ENCODE measurements at places on chromosomes 2 and 18.
A peak's percentile ranks its signal among the peaks of the same experiment; 100 is the strongest.

DNA sequence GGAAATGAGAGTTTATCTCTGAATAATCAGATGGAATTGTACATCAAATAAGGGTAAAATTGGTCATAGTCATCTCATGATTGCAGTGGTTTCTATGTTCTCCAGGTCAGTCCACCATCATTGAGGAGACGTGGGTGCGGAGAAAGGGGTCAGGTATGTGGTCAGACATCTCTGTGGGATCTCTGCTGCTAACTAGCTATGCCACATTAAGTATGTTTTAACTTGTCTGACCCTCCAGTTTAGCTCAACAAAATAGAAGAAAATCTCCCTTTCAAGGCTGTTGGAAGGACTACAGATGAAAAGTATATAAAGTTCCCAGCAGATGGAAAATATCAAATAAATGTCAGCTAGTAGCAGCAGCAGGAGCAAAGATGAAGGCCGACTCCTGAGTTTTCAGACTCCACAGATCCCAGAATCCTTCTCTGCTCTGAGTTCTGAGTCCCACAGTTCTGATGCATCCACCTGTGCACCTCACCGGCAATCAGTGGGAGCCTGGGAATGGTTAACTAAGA, 106.6 kb upstream of the CYP1B1 start:
- no peak for DNase-seq

DNA sequence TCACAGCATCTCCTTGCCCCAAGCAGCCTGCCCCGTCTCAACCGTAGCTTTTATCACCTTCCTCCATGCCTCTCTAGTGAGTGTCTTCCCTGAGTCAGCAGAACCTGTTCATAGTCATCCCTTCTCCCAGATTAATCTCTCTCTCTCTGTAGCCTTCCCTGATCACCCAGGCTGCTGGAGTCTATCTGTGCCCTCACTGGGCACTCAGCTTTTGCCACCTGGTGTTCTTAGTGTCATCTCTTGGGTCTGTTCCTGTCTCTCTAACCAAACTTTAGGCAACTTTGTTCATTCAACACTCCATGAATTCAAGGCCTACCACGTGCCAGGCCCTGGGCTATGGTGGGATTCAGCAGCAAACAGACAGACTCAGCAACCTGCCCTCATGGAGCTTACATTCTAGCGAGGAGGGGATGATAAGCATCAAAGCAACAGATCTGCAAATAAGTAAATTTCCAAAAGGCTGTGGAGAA, 159.1 kb downstream of the SMAD7 start:
- no peak for DNase-seq

DNA sequence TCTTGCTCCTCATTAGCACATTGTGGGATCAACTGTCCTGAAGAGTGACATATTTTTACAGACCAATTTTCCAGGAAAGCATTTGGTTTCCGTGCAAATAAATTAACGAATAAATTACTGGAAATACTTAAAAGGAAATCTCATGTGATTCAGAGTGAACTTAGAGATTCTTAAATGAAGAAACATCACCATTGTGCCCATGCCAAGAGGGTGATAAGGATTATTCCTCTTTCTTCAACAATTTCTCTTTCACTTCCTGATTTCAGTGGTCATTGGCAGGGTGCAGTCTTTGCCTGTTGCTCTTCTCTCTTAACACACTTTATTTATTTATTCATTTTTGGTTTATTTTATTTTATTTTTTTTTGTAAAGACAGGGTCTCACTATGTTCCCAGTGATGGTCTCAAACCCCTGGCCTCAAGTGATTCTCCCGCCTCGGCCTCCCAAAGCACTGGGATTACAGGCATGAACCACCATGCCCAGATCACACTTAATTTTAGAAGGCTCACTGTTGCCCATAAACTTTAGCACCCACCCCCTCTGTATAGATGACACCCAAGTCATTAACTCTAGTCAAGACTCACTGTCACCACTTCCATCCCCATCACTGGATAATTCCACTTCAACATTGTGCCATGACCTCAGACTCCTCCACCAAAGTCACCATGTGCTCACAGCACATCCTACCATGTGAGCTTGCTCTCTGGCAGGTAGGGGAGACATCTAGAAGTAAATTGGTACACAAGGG, 92.6 kb upstream of the CERS6 start:
- DNase-seq = no peak

DNA sequence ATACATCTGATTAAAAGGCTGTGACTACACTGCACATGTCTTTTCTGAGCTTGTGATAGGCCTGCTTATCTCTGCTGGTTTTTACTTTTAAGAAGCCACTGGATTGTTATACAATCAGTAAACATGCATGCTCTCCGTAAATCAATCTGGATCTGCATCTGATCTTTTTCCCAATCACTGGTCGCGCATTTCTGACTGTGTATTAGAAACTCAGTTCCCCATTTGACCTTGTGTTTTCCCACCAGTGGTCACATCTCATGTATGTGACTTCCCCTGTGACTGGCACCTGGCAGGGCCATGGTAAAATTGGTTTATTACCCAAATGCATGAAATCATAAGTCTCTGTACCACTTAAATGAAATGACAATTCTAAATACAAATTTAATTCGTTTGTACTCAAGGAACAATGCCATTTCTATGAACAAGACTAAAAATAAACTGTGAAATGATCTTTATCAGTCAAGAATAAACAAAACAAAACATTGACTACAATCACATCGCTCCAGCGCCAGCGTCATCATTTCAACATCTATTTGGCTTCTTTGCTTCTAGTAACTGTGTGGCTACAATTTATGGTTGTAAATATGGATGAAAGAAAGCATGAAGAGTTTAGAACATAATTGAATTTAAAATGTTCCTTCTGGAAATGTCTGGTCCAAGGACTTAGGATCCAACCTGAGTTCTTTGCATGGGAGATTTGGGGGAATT, 396.6 kb upstream of the TRIB2 start:
- DNase-seq = no peak

DNA sequence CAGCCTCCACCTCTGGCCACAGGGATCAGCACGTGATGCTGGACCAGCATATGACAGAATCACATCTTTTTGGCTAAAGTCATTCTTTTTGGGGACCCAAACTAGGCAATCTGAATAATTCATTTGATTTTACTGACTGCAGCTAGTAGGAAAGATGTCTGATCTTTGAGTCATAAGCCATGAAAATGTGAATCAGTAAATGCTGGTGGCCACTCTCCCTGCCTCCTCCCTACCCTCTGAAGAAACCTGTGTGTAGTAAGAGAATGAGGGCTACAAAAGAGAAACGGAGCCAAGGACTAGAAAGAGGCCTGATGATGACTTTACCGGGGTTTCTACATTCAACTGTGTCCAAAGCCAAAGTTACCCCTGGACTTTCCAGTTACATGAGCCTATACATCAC, 10.1 kb upstream of the LRPPRC start:
- no peak for DNase-seq

DNA sequence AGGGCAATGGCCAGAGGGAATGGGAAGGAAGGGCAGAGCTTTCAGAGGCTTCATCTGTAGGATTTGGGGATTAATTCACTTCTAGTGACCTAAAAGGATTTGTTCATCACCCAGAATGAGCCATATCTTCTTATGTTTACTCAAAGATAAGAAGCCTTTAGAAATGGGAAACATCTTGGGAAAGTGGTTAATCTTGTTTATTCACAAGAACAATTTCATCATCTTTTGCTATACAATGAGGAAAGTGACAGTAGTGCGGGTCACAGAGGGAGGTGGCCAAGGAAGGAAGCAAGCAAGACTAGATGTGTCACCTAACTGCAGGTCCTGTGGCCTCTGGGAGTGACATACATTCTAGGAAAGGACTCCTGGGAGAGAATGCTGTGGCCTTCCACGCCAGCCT, 140.4 kb upstream of the ALPP start:
- DNase-seq = no peak

DNA sequence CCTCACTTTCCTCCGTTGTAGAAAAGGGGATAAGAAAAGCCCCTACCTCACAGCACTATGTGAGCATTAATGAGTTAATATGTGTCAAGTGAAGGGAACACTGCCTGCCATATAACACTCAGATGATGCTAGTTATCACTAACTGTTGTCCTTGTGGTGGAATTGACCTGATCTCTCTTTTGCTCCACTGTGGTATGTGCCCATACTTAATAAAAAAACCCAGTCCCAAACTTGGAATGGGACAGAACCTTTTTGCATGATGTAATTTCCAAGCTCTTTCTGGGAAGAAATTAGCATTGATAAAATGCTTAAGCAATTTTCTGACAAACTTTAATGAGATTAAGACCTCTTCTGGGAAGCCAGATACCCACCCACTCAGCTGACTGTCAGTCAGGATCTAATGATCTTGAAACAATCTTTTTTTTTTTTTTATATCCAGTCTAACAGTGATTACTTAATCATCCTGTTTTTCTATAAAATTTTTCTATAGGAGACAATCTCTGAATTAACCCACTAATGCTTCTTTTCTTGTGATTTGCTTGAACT, 158.7 kb downstream of the ZBTB7C start:
- DNase-seq = no peak

- peak; percentile 51 for DNase-seq
Measured at GRCh38 chr2:85596026-85596333, 435 bp downstream of the RNF181 start.

- DNase-seq = no peak
Measured at GRCh38 chr2:285531-285930, 2.4 kb downstream of the ALKAL2 start.

DNA sequence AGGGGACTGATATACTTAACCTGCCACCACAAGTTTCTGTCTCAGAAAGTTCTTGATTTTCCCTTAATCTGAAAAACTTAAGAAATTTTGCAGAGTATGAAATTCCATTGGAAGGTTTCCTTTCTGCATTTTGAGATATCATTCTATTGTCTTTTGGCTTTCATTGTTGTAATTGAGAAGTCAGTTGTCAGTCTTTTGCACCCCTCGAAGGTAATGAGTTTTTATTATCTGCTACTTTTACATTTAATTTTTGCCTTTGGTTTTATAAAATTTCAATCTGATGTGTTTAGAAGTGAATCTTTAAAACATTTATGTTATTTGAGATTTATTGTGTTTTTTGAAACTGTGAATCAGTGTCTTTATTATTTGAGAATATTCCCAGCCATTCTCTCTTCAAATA, 4.8 kb upstream of the IL36A start:
- DNase-seq = no peak

DNA sequence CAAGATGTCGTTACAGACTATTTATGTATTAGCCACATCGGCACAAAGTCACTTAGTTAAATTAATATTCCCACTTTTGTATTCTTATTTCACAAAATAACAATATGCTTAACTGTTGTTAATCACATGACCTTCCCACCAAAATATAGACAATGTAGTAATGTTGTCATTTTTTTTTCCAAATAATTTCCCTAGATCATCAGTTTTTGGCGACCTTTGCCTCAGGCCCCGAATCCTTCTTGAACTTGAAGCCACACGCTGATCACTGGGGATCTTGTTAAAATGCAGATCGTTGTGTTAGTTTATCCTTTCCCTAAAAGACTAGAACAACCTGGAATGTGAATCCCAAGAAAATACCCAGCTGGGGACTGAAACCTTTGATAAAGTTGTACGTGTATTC, 497.6 kb downstream of the SUCLG1 start:
- DNase-seq = no peak

DNA sequence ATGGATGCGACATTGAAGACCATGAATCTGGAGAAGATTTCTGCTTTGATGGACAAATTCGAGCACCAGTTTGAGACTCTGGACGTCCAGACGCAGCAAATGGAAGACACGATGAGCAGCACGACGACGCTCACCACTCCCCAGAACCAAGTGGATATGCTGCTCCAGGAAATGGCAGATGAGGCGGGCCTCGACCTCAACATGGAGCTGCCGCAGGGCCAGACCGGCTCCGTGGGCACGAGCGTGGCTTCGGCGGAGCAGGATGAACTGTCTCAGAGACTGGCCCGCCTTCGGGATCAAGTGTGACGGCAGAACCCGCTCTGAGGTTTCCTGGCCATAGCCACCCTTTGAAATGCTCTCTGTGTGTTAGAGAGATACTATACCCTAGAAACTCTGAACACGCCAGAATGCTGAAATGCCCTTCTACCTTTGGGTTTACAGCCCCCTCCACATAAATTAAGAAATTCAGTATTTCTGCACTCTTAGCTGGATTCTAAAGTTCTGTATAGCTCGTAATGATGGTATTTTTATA, 659 bp downstream of the CHMP1B start:
- DNase-seq = peak; percentile 62

GRCh38 chr2:231931481-231931915, 5.3 kb upstream of the NPPC start:
- DNase-seq = peak; percentile 9

Data from stimulated activated CD8-positive, alpha-beta memory T cell treated with anti-CD3 and anti-CD28 coated beads, Interleukin-4, amount 100 ng/mL, for 48 hours (primary cell).